Activated CD8-positive, alpha-beta memory T cell treated with anti-CD3 and anti-CD28 coated beads for 48 hours (primary cell): ENCODE measurements at places on chromosomes 2 and 18.

DNA sequence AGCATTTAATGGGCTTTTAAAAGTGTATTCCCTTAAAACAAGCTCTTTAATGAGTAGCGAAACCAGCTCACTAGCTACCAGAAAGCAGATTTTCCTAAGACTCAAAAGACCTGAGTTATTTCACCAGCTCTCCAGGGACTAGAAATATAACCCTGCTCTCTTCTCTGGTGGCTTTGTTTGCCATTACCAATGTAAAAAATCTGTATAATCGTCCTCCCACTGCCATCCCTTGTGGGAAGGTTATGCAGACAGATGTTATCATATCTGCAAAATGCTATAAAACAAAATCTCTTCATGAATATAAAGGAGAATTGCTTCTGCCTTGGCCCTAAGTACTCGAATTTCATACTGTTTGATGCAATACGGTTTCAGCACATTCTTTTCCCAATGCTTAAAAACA, 335.2 kb downstream of the NUP35 start:
- no peak for DNase-seq

GRCh38 chr2:51490576-51491234, 458.8 kb upstream of the NRXN1 start:
- DNase-seq = no peak

DNA sequence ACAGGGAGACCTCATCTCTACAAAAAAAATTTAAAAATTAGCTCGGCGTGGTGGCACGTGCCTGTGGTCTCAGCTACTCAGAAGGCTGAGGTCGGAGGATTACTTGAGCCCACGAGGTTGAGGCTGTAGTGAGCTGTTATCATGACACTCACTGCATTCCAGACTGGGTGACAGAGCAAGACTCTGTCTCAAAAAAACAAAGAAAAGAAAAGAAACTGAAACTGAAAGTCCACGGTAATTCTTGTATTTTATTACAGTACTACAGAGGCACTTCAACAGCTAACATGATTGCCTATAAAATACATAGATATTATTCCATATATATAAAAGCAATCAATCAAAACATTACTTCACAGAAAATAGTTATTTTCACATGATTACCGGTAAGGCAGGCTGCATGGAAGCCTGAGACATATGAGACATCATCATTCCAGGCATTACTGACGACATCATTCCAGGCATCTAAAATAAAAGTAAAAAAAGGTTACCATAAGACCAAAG, 23.1 kb downstream of the PRPF40A start:
- DNase-seq = no peak

- DNase-seq = no peak
These were observed 36.9 kb upstream of the NT5C1B start for GRCh38 chr2:18626256-18626668.

GRCh38 chr2:189555232-189555631, 25.4 kb downstream of the SLC40A1 start:
- DNase-seq = no peak

DNA sequence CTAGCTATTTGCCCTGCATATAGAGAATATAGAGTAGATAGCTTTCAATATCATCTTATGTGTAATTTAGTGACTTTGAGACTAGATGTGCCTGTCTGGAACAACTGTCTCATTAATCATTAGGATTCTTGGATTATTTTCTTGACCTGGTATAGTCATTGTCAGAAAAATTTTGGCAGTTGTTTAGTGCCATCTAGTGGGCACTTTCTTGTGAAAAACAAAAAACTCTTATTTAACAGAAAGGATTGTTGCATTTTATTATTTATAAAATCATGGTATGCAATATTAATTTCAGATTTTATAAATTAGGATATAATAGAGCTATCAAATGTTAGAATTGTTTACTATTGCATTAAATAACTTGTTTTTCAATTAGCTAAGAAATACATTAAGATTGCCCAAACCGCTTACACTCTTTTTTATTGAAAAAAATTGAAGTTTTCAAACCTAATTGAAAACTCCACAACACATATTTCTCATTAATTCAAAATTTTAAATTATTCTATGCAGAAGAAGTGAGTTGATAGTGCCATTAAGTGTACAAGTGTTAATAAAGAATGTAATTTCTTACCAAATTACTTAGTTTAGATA, 80.3 kb downstream of the DYNAP start:
- no peak for DNase-seq
